ENCODE measurements at places on chromosomes 11 and 22.

DNA sequence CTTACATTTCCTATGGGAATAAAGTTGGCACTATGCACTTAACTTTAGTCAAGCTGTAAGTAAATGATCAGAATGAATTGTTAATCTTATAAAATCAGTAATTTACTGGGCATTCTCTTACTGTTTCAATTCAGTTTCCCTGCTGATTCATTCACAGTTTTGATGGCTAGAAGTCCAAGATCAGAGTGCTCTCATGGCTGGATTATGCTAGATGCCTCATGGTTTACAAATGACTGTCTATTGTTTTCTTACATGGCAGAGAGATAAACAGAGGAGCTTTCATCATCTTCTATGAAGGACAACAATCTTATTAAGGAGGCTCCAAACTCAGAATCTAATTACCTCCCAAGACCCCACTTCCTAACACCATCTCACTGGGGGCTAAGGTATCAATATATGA lies 135.1 kb upstream of the CARD18 start:
- DNase-seq = no peak

GRCh38 chr11:74159642-74160041 lies 11.2 kb downstream of the C2CD3 start:
- DNase-seq = no peak

- DNase-seq = no peak
Measured at GRCh38 chr11:72672597-72673238, 1.5 kb downstream of the PDE2A start.

DNA sequence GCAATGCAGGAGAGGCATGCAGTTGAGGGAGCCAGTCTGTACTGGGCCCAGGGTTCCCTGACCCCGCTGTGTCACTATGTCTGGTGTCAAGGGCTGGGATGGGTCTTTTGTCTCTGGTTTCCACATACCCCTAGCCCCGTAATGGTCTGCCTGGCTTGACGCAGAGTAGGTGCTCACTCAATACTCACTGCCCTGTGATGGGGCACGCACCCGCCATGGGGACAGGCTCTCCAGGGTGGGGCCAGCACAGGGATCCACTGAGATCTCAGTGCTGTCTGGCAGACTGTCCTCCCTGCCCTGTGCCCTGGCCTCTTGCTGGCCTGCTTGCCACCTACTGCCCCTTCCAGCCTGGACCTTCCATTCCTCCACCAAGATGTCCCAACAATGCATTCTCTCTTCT lies 101.7 kb upstream of the CD82 start:
- no peak for DNase-seq

DNA sequence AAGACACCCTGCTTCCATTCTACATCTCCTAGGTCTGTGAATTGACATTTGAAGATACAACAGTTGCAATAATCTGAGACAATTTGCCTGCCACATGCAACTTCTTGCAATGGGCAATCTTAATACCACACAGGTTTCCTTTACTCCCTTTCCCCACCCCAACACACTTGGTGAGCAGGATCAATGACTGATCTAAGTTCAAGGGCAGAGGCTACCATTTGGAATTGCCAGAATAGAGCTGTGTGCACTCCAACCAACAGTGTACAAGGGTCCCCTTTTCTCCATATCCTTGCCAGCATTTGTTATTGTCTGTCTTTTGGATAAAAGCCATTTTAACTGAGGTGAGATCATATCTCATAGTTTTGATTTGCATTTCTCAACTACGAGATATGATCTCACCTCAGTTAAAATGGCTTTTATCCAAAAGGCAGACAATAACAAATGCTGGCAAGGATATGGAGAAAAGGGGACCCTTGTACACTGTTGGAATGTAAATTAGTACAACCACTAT lies 2.9 kb upstream of the NNMT start:
- DNase-seq = no peak

- DNase-seq = no peak
Measured at GRCh38 chr11:69841170-69841858, 22.1 kb upstream of the FGF3 start.

GRCh38 chr11:95816037-95816436 lies 25.7 kb downstream of the CEP57 start:
- DNase-seq = no peak

DNA sequence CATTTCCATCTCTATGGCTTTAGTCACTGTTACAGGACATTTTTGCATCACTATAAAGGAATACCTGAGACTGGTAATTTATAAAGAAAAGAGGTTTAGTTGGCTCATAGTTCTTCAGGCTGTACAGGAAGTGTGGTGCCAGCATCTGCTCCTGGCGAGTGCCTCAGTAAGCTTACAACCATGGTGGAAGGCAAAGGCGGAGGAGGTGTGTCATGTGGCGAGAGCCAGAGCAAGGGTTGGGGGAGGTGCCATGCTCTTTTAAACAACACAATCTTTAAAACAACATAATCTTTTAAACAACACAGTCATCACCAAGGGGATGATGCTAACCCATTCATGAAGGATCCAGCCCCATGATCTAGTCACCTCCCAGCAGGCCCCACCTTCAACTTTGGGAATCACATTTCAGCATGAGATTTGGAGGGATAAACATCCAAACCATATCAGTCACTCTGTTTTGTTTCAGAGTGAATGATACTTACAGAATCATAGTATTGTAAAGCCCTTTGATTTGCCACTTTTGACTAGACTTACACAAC lies 103.3 kb downstream of the PDE3B start:
- DNase-seq = no peak

DNA sequence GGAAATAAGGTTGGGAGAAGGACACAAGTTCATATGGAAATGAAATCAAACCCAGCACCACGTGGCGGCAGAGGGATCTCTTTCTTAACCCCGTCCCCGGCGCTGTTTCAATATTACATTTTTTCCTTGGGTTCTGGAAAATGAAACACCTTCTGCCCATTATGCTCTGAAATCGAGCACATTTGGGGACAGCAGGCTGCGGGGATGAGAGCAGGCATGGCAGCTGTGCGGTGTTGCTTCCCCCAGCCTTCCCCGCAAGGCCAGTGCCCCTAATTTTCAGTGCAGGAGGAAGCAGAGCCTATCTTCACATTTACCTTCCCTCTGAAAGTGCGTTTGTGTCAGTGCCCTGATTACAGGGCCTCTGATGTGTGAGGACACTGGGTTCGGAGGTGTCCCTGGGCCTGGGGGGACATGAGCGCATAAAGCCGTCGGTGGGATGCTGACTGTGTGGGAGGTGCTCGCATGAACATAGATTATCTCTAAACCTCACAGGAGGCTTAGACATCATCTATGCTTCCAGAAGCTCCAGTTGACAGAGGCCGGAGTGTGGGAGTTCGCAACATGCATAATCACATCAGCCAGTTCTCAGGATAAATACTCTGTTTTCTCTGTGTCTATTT lies 921.3 kb downstream of the BRD1 start:
- no peak for DNase-seq

DNA sequence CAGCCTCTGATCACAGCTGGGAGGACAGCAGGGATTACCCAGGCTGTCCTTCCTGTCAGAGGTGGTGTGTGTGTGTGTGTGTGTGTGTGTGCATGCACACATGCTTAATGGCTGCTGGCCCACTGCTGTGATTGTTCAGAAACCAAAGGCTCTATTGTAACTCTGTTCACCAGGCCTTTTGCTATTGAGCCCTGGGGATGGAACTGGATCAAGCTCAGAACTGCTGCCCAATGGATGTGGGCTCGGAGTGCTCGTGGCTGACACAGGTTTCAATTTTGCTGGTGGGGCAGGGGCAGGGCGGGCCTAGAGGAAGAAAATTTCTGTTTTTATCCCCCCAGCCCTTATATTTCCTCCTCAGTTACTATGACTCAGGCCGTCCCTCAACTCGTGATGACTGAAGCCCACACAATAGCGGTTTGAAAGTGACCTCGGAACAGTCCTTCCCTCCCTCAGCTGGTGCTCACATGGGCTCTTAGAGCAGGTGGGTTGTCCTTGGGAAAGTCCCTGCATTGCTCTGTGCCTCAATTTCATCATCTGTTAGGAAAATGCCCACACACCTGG lies 359.3 kb downstream of the TENM4 start:
- no peak for DNase-seq

GRCh38 chr22:44539467-44540063 lies 41.5 kb upstream of the RTL6 start:
- no peak for DNase-seq
